ENCODE measurements at places on chromosomes 1 and 21.
A peak's percentile ranks its signal among the peaks of the same experiment; 100 is the strongest.

- DNase-seq, result peak; percentile 81
Observed at GRCh38 chr1:150234566-150235293, 1.2 kb downstream of the ANP32E start.

- no peak for DNase-seq
Observed at GRCh38 chr1:225422795-225423517, 4.9 kb downstream of the LBR start.

GRCh38 chr1:178945763-178946266 is 74.9 kb upstream of the ANGPTL1 start:
- no peak for DNase-seq

DNA sequence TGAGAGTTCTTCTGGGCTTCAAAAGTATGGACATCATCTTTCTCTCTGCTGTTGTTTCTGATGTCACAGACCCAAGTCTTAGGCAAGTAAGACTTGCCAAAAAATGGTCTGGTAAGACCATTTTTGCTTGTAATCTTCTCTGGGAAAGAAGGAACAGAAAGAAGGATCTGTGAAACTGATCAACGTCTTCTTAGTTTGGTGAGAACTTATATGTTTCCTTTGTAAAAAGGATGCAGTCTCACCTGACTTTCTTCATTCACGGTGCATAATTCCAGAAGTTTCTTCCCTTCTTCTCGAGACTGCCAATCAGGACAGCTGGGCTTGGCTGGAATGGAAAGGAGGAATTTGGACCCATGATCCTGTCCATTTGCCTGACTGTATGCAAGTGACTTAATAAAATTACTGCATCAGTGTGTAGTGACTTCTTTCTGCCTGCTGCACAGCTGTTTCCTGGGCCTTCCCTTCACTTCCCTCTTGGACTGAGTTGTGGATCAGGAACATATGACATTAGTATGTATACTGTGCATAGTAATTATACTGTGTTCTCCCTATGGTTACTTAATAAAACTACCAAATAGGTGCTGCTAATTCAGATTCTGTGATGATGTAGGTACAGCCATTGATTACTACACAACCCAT is 7.6 kb upstream of the DENND1B start:
- DNase-seq, result no peak

- no peak for DNase-seq
Observed at GRCh38 chr1:99149952-99150351, 114.3 kb upstream of the PLPPR4 start.

GRCh38 chr1:203454986-203455471 is 20.6 kb upstream of the PRELP start:
- no peak for DNase-seq

DNA sequence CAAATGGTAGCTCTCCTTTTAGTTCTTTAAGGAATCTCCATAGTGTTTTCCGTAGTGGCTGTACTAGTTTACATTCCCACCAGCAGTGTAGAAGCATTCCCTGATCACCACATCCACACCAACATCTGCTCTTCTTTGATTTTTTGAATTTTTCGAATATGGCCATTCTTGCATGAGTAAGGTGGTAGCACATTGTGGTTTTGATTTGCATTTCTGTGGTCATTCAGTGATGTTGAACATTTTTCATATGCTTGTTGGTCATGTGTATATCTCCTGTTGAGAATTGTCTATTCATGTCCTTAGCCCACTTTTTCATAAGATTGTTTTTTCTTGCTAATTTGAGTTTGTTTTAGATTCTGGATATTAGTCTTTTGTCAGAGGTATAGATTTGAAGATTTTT is 84.6 kb upstream of the B3GALT2 start:
- no peak for DNase-seq

- no peak for DNase-seq
Observed at GRCh38 chr1:165631342-165632151, 513 bp downstream of the MGST3 start.

DNA sequence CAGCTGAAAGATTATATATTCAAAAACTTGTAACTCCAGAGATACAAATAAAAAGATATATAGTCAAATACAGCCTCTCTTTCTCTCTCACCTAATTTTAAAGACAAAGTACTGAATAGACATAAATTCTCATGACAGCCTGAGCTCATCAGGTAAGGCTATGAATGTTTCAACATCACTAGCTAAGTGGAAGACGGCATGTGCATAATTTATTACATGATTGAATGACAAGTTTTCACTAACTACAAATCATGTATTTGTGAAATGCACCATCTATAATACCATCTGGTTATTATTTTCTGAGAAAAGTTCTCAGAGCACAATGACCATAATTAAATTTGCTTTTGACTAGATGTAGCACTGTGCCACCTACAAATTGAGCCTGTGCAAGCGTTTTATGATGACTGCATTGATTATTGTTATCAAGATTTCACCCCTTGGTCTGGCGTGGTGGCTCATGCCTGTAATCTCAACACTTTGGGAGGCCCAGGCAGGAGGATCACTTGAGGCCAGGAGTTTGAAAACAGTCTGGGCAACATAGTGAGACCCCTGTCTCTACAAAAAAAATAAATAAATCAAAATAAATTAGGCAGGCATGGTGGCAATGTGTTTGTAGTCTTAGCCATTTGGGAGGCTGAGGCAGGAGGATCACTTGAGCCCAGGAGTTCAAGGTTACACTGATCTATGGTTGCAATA is 128.2 kb downstream of the APP start:
- DNase-seq, result no peak

GRCh38 chr1:229221106-229222019 is 49.5 kb upstream of the RAB4A start:
- DNase-seq, result no peak

- DNase-seq, result no peak
Observed at GRCh38 chr1:12383001-12383400, 153.2 kb downstream of the VPS13D start.

- DNase-seq, result no peak
Observed at GRCh38 chr1:31222176-31222575, 17.5 kb downstream of the NKAIN1 start.
